Cortex of kidney (tissue), 1 donor: ENCODE measurements at places on chromosomes 4 and X.

DNA sequence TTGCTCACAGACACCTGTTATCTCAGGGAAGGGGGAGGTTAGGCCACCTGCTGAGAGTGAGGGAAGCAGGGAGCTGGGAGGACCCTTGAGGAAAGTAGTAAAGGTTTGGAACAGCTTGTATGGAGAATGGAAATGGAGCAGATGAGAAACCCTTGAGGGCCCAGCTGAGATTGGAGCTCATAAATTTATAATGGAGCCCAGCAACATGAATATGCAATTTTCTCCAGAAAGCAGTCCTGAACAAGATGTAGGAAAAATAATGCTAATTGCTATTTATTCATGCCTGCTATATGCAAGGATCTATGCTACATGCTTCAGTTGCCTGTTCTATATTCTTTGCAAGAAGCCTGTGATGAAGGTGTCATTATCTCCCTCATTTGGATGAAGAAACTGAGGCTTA, 67.5 kb upstream of the LEF1 start:
- DNase-seq: no peak

GRCh38 chrX:71227370-71228062, 4.5 kb downstream of the GJB1 start:
- no peak for DNase-seq

- no peak for DNase-seq
Observed at GRCh38 chrX:3129256-3129655, 88.0 kb downstream of the ARSF start.

DNA sequence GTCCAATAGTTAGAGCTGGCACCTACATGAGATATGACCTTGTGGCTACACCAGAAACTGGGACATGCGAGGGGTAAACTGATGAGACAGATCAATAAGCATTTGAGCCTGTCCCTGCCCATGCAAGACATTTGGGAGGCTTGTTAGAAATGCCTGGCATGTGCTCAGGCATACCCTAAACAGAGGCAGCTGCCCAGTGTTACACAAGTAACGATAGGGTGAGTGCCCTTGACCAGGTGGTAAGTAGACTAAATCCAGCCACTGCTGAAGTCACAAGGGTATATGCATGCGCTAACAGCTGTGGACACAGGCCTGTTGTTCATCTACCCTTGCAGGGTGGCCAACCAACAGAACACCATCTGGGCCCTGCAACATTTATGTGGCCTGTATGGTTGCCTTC, 56.1 kb upstream of the CCDC149 start:
- DNase-seq: no peak

DNA sequence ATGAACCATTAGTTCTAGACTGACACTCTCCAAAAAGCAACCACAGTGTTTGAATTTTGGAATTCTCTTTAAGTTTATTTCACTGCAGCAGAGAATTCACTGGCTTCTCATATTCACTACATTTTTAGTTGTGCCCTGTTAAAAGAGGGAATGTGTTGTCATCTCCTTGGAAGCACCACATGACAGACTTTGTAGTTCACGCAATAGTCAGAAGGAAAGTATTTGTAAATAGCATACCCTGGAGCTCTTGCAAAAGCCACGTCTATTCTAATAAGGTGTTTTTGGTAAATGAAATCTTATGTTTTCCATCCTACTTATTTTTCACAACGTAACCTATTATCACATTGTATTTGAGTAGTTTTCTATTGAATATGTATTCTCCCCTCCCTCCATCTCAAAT, 25.8 kb downstream of the DOCK11 start:
- DNase-seq: no peak

DNA sequence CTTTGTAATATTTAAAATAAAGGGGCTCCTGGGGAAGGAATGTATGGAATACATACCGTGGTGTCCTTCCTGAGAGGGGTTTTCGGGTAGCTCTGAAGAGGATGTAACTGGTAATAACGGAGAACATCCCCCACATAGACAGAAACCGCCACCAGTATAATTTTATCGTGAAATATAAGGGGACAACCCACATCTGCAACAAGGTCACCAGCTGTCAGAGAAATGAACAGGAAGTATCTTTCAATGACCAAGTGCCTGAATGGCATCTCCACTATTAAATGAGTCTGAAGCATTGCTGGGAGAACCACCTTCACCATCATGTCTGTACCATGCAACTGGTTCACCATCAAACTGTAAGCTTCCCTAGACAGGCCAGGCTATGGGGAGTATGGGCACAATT, 31.7 kb downstream of the RNF175 start:
- no peak for DNase-seq

- no peak for DNase-seq
Observed at GRCh38 chr4:87838205-87838604, 5.4 kb downstream of the MEPE start.

DNA sequence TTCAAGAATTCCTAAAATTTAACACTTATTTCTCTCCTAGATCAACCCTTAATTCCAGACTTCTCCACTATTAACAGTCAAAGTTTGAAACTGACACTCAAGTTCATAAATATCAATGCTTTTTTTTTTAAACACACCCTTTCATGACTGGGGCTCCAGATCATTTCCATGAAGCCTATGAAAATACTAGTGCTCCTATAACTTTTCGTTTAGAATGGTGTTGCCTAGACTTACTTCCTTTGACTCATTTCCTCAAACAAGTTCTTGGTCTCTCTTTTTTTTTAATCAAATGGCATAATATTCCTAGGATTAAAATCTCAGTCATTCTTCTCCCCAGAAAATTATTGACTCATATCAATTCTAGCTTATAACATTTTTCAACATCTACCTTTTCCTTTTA, 13.1 kb downstream of the ZMAT1 start:
- no peak for DNase-seq

DNA sequence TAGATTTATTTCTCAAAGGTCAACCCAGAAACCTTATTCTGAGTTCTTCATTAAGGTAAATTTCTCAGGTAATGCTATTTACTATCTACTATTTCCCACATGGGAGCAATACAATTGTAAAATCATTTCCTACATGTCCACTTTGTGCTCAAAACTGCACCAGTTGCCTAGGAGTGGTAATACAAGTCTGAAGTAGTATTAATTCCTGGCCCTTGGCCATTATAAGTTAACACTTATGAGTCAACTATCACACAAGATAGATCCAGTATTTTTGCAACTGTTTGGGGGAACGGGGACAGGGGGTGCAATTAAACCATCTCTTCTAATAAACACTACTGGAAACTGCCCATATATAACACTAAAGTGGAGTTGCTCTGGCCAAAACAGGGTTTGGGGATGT, 48.9 kb downstream of the ACSL4 start:
- no peak for DNase-seq

DNA sequence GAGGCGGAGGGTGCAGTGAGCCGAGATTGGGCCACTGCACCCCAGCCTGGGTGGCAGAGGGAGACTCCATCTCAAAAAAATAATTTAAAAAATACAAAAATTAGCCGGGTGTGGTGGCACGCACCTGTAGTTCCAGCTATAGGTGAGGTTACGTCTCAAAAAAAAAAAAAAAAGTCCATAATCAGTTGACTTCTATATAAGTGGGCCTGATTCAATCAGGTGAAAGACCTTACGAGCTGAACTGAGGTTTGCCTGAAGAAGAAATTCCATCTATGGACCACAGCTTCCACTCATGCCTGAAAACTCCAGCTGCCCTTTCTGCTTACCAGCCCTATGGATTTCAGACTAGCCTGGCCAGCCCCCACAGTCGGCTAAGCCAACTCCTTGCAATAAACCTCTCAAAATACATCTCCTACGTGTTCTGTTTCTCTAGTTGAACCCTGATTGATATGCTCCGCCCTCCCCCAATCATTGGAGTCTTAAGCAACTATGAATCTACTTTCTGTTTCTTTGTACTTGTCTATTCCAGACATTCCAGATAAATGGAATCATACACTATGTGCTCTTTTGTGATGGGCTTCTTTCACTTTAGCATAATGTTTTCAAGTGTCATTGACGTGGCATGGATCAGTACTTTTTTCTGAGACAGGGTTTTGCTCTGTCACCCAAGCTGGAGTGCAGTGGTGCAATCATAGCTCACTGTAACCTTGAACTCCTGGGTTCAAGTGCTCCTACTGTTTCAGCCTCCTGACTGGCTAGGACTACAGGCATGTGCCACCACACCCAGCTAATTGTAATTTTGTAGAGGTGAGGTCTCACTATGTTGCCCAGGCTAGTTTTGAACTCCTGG, 36.6 kb downstream of the SAT1 start:
- DNase-seq: no peak

GRCh38 chr4:139532947-139533346, 23.1 kb downstream of the SETD7 start:
- DNase-seq: no peak

- DNase-seq: no peak
Observed at GRCh38 chrX:23662853-23663252, 4.4 kb upstream of the PRDX4 start.

GRCh38 chr4:3234171-3235029, 14.6 kb upstream of the MSANTD1 start:
- DNase-seq: no peak

DNA sequence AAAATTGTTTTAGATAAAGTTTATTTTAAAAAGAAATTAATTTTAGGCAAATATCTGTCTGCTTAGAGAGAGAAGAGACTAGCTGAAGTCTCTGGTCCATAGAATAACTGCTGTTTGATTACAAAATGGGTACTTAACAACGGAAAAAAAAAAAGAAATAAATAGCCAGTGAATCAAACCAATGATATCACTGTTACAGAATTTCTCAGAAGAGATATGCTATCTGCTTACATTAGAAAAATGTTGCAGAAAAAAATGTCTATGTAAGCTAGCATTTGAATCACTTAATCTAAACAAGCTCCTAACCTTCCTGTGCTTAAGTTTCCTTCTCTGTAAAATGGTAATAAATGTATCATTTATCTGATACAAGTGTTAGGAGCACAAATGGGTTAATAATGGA, 189.9 kb downstream of the IL15 start:
- DNase-seq: no peak

- DNase-seq: no peak
Observed at GRCh38 chrX:84218726-84219125, 30.7 kb upstream of the RPS6KA6 start.

- no peak for DNase-seq
Observed at GRCh38 chr4:87698394-87698793, 48.3 kb downstream of the DMP1 start.

DNA sequence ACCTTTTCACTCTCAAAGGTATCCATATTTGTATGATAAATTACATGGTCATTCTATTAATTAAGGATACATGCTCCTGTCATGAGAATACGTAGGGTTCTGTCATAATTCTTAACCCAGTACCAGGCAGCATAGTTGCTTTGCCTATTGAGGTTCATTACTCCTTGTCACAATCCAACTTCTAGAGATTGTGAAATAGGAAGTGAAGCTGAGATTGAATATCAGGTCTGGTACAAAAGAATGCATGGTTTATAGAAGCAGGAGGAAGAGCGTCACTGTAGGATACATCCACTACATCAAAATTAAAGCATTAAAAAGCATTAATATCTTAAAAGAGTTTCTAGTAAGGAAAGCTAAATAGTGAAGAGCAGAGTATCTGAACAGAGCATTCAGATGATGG, 647.0 kb downstream of the IQCM start:
- DNase-seq: no peak

DNA sequence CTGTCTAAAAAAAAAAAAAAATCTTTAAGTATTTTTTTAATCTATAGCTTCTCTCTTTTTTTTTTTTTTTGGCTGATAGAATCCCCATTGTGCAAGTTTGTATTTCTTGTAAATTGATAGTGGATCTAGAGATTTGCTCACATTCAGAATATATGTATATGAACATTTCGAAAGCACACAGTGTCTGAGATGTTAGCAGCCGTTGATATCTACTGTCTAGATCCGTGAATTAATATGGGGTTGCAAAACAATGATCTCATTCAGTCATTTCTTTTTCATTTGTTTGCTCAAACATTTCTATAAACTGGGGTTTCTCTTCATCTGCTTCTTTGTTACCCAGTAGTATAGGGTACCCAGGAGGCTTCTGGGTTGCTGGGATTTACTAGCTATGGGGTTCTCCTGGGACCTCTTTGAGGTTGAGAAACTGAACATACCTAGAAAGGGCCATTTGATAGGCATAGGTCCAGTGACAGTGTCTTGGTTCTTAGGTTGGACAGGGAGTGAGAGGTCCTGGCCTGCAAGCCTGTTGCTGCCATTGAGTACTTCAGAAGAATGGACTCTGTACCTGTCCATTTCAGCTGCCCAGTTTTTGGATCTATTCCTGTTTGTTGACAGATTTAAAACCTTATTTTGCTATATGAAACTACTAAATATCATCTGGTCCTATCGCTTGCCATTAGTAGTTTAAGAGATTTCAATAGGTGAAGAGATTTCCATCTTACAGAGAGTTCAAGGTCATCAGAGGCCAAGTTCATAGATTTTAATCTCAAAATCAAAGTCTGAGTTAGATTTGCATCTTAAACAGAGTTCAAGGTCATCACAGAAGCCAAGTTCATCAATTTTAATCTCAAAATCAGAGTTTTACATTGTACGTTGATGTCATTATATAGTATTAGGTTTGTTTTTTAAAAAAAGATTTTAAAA, 50.8 kb downstream of the WWC2 start:
- no peak for DNase-seq

GRCh38 chrX:72280321-72280845, 3.3 kb upstream of the RPS4X start:
- DNase-seq: no peak

- DNase-seq: no peak
Observed at GRCh38 chr4:130395871-130396270, 1299.9 kb downstream of the C4orf33 start.

DNA sequence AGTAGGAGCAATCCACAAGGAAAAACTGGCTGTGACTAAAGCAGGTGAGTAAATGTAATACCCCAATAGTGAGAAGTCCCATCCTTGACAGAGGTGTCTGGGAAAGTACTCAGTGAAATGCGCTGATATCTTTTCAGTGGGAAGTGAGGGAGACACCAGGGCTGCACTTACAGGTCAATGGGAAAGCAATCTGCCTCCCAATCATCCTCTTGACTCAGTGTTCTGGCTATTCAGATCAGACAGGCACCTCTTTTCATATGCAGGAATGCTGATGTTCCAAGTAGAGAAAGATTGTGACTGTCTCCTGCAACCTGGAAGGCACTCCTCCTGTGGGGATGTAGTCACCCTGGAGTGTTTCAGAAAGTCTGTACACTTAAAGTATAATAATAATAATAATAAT, 39.9 kb upstream of the SPIN2A start:
- DNase-seq: no peak

- DNase-seq: no peak
Observed at GRCh38 chr4:128782076-128782715, 27.3 kb upstream of the JADE1 start.

GRCh38 chr4:184898793-184899192, 73.0 kb upstream of the ACSL1 start:
- no peak for DNase-seq
